ENCODE measurements at places on chromosomes 4 and X. TPM values are rescaled to one million over a fixed set of nuclear protein-coding genes. Genes with fewer than 3 reads are reported as not detected.

Gene SPINK2
- 1.0 TPM for total RNA-seq

DNA sequence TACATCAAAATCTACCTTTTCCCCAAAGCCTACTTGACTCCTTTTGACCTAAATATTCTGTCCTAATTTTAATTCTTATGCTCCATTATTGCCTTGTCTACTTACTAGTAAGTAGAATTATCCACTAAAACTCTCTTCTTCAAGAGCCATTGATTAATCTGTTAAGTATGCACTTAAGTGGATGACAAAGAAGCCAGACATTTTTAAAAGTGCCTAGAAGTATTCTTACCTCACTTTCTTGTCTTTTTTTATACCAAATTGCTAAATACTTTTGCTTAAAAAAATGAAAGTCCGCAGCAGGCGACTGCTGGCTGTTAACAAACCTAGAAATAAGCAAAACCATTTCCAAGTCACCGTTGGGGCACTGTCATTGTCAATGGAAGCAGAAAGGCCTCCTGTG is 20.1 kb upstream of the FRMPD4 start:
- H3K4me3 ChIP-seq, result no peak overlapping the region
- no peaks in the 10 kb centered on the region for H3K27me3 ChIP-seq
- DNase-seq, result no peak
- no peaks in the 10 kb centered on the region for H3K36me3 ChIP-seq
- H3K27ac ChIP-seq, result no peak overlapping the region
- H3K4me1 ChIP-seq, result no peaks in the 10 kb centered on the region

DNA sequence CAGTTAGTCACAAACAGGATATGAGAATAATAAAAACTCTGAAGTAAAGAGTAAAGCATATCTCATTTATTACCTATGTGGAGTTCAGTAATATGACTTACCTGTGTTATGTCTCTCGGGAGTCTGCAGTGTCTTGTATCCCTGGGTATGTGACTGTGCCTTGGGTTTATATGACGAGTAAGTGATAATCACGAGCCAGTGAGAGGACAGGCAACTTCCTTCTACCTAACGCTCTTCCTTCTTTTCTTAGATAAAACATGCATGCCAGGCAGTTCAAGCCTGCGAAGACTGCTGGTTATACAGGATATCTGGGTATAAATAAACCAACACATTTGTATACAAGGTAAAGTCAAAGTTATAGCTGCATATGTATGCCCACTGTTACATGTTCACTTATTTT is at the start of gene HPGDS:
HPGDS (minus strand) TSS at position 143 of the 400 bp plus-strand sequence. CDS start 8,207 bp downstream, outside the sequence.
- no peak within 1 kb of the TSS for H3K4me3 ChIP-seq
- H3K27ac ChIP-seq, result no peak within 1 kb of the TSS
- H3K27me3 ChIP-seq, result no peaks in the 10 kb centered on the region
- no peaks in the 10 kb centered on the region for H3K4me1 ChIP-seq

- no peak overlapping the region for H3K4me3 ChIP-seq
- DNase-seq, result no peak
- no peaks in the 10 kb centered on the region for H3K27me3 ChIP-seq
- peaks cover 10% of the 10 kb centered on the region for H3K4me1 ChIP-seq
- no peak overlapping the region for H3K27ac ChIP-seq
Observed at GRCh38 chr4:145490361-145490760, 8.7 kb downstream of the SMAD1 start.

DNA sequence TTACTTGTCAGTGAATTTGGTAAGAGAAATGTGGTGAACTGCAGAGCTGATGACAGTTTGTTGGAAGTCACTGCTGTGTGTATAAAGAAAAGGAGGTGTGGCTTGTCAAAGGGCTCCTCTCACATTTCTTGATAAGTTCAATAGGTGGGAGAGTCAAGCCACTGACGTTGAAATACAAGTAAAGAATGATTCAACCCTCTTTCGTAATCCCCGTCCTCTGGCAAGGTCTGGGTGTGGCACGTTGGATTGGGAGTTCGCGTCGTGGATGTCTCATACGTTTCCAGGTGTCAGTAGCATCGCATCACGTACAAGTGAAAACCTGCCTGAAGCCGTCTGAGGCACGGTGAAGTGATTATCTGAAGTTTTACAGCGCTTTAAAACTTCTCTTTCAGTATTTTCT is 76.4 kb downstream of the EGF start:
- no peak overlapping the region for H3K4me3 ChIP-seq
- H3K4me1 ChIP-seq, result peaks cover 10% of the 10 kb centered on the region
- no peaks in the 10 kb centered on the region for H3K36me3 ChIP-seq
- no peak overlapping the region for H3K27ac ChIP-seq
- DNase-seq, result no peak

GRCh38 chr4:124526331-124526730 is 186.2 kb downstream of the ANKRD50 start:
- no peak overlapping the region for H3K4me3 ChIP-seq
- H3K36me3 ChIP-seq, result no peaks in the 10 kb centered on the region
- H3K27ac ChIP-seq, result no peak overlapping the region
- DNase-seq, result no peak
- H3K4me1 ChIP-seq, result no peaks in the 10 kb centered on the region
- no peaks in the 10 kb centered on the region for H3K27me3 ChIP-seq

- no peaks in the 10 kb centered on the region for H3K27me3 ChIP-seq
- H3K4me3 ChIP-seq, result no peak overlapping the region
- peak; percentile 50 for DNase-seq
- H3K4me1 ChIP-seq, result no peaks in the 10 kb centered on the region
Observed at GRCh38 chrX:134622056-134622812, 36.0 kb downstream of the PLAC1 start.

Gene SSX2B
- total RNA-seq, result not detected

- no peak overlapping the region for H3K4me3 ChIP-seq
- H3K27me3 ChIP-seq, result no peaks in the 10 kb centered on the region
- no peaks in the 10 kb centered on the region for H3K36me3 ChIP-seq
- DNase-seq, result no peak
- no peaks in the 10 kb centered on the region for H3K4me1 ChIP-seq
Observed at GRCh38 chr4:57490520-57491255, 380.5 kb upstream of the IGFBP7 start.

Gene VCX3A
- total RNA-seq, result not detected

DNA sequence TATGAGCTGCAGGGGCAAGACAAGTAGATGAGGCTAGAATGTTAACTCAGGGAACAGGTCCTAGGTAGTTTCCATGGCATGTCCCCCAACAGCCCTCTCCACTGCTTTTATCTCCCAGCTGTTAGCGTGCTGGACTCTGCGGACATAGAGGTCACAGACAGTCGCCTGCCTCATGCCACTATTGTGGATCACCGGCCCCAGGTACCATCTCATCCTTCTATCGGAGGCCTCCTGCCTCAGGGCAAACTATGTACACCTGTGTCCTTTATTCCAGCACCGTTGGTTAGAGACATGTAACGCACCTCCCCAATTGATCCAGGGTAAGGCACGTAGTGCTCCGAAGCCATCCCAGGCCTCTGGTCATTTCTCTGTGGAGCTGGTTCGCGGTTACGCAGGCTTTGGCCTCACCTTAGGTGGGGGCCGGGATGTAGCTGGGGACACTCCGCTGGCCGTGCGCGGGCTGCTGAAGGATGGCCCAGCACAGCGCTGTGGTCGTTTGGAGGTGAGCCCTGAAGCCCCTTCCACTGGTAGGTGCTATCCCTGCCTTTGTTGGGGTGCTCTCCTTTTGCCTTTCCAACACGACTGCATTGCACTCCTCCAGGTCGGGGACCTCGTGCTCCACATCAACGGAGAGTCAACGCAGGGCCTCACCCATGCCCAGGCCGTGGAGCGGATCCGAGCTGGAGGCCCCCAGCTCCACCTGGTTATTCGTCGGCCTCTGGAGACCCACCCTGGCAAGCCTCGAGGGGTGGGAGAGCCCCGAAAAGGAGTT is 2.2 kb downstream of the MAGIX start:
- H3K4me3 ChIP-seq, result no peak overlapping the region
- DNase-seq, result peak; percentile 40
- H3K27me3 ChIP-seq, result no peaks in the 10 kb centered on the region

Gene UGT2B28
- total RNA-seq, result not detected

Gene PCDH10
- 5.5 TPM for total RNA-seq

Gene PCYT1B
- total RNA-seq, result 0.13 TPM

GRCh38 chrX:148412006-148412405 is 88.4 kb upstream of the AFF2 start:
- no peaks in the 10 kb centered on the region for H3K4me1 ChIP-seq
- no peak overlapping the region for H3K4me3 ChIP-seq
- H3K36me3 ChIP-seq, result no peaks in the 10 kb centered on the region
- no peak for DNase-seq
- no peaks in the 10 kb centered on the region for H3K27me3 ChIP-seq

DNA sequence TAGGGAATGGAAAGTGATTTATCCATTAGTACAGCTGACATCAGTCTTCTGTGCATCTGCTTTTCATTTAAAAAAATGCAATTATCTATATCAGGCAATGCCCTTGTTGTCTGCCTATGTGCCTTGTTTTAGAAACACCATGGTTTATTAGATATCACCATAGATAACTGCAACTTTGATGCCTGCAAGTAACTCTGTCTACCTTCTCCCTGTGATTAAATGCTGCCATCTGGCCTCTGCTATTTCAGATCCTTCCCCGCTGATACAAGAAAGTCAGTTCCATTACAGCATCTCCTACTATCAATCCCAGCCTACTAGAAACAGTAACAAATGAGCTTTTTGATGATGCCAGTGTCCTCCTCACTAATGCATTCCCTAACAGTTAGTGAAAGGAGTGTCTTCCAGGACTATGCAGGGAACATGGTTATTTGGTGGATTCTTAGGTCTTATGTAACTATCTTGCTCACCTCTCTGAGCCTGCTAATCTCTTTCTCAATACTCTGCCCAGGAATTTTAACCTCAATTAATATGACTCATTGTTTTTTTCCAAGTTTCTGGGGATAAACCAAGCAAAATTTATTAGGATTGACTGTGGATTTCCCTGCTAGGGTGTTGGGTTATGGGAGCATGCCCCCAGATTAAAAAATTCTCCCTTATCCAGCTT is 444.9 kb downstream of the RAPGEF2 start:
- no peak overlapping the region for H3K4me3 ChIP-seq
- no peaks in the 10 kb centered on the region for H3K27me3 ChIP-seq
- H3K36me3 ChIP-seq, result no peaks in the 10 kb centered on the region
- no peaks in the 10 kb centered on the region for H3K4me1 ChIP-seq
- no peak overlapping the region for H3K27ac ChIP-seq

GRCh38 chr4:24683116-24683515 is 98.8 kb upstream of the DHX15 start:
- no peak for DNase-seq
- no peaks in the 10 kb centered on the region for H3K4me1 ChIP-seq
- no peak overlapping the region for H3K4me3 ChIP-seq
- H3K36me3 ChIP-seq, result no peaks in the 10 kb centered on the region
- H3K27me3 ChIP-seq, result no peaks in the 10 kb centered on the region

GRCh38 chr4:144480068-144480467 is 165.9 kb upstream of the HHIP start:
- H3K4me3 ChIP-seq, result no peak overlapping the region
- H3K4me1 ChIP-seq, result no peaks in the 10 kb centered on the region
- no peak for DNase-seq
- no peaks in the 10 kb centered on the region for H3K27me3 ChIP-seq

DNA sequence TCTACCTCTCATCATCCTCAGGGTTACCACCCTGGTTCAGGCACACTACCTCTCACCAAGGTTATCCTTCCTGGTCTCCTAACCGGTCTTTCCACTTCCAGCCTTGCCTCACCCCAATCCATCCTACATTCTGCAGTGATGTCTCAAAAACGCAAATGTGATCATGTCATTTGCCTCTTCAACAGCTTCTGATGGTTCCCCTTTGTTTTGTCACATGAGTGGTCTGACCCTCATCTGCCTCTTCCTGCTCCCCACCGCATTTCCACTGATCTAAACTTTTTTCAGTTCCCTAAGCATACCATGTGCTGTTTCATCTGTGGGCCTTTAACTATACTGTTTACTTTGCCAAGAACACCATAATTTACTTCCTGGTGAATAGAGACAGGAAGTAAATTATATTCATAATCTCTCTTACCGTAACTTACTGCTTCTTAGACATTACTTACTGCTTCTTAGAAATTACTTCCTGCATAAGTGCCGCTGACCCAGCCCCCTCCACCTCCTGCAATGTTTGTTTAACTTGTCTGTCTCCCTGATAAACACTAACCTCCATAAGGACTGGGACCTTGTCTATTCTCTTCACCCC is 27.1 kb upstream of the NSUN7 start:
- peaks cover 3% of the 10 kb centered on the region for H3K4me1 ChIP-seq
- H3K27me3 ChIP-seq, result no peaks in the 10 kb centered on the region
- peak; percentile 20 for DNase-seq
- H3K36me3 ChIP-seq, result no peaks in the 10 kb centered on the region
- H3K27ac ChIP-seq, result no peak overlapping the region

Gene SHOX
- total RNA-seq, result not detected

- H3K4me3 ChIP-seq, result no peak overlapping the region
- peak; percentile 2 for DNase-seq
- peaks cover 3% of the 10 kb centered on the region for H3K4me1 ChIP-seq
Observed at GRCh38 chr4:7202411-7202810, 10.1 kb downstream of the SORCS2 start.

DNA sequence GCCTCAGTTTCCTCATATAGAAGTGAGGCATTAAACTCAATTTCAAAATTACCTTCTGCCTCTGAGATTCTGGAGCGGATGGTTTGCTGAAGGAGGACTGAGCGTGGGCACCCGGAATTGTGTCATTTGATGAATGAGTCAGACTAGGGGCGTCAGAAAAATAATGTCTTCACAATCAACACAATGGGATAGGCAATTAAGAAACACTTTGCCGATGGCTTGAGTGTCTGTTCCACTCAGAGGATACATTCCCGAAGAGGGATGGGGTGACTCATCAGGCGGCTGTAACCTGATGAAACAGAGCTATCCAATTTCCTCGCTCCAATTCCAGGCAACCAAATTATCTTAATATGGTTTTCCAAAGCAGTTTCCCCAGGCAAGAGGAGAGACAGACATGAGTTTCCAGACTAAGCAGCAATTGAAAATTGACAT is 1.2 kb upstream of the CHRNA9 start:
- no peaks in the 10 kb centered on the region for H3K36me3 ChIP-seq
- H3K27me3 ChIP-seq, result no peaks in the 10 kb centered on the region
- no peaks in the 10 kb centered on the region for H3K4me1 ChIP-seq

Data from kidney (tissue), 22 donors.